ENCODE measurements at places on chromosomes 11 and 22. TPM values are rescaled to one million over a fixed set of nuclear protein-coding genes. Genes with fewer than 3 reads are reported as not detected.

The MED19 gene
- polyA plus RNA-seq, result 14.4 TPM

The CATSPERZ gene
- polyA plus RNA-seq, result not detected

The RIBC2 gene
- polyA plus RNA-seq, result not detected

The AKIP1 gene
- 19.8 TPM for polyA plus RNA-seq

The PIM3 gene
- 126 TPM for polyA plus RNA-seq

The TSGA10IP gene
- polyA plus RNA-seq, result not detected

The APOA4 gene
- 0.04 TPM for polyA plus RNA-seq

The INPP5J gene
- polyA plus RNA-seq, result 11.4 TPM

The SAA1 gene
- 250 TPM for polyA plus RNA-seq

The OR8D1 gene
- not detected for polyA plus RNA-seq

The WNT7B gene
- not detected for polyA plus RNA-seq

The TBX1 gene
- polyA plus RNA-seq, result 1.8 TPM

The PARVA gene
- 16.8 TPM for polyA plus RNA-seq

The CTSW gene
- 2.3 TPM for polyA plus RNA-seq

The OR5P2 gene
- polyA plus RNA-seq, result not detected

The YIF1A gene
- polyA plus RNA-seq, result 104 TPM

The CST6 gene
- polyA plus RNA-seq, result 0.10 TPM

The SLC6A5 gene
- not detected for polyA plus RNA-seq

The ART5 gene
- polyA plus RNA-seq, result not detected

The DERL3 gene
- 18.3 TPM for polyA plus RNA-seq

The UBQLNL gene
- 0.34 TPM for polyA plus RNA-seq

The FBLN1 gene
- polyA plus RNA-seq, result 43.6 TPM

The INS gene
- 51.7 TPM for polyA plus RNA-seq

The RDX gene
- 14.4 TPM for polyA plus RNA-seq

The TRIM51 gene
- not detected for polyA plus RNA-seq

The DGCR6 gene
- 1.6 TPM for polyA plus RNA-seq
